NCI-H1092 (cell line): ENCODE measurements at places on chromosomes 2 and 18.

DNA sequence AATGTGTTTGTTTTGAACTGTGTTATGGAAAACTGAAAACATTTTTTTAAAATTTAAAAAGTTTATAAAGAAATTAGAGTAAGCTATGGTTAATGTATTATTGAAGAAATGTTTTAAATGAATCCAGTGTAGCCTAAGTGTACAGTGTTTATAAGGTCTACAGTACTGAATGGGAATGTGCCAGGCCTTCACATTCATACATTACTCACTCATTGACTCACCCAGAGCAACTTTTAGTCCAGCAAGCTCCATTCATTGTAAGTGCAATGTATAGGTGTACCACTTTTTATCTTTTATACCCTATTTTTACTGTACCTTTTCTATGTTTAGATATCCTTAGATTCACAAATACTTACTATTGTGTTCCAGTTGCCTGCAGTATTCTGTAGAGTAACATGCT, 215.1 kb upstream of the THUMPD2 start:
- DNase-seq, result no peak

DNA sequence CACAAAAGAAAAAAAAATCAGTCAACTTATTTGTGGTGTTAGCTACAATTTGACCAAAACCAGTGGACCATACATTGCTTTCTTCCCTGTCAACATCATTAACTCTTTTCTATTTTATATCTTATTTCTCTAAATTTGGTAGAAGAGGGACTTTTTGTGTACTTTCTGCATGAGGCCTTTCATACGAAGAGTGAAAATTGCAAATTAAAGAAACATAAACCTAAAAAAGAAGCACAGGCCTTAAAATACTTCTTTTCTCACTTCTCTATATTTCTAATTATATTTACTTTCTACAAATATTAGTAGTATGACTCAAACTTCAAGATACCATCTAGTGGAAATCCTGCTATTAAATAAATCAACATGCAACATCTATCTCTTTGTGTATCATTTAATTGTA, 1073.4 kb upstream of the ZEB2 start:
- no peak for DNase-seq

GRCh38 chr2:165795011-165795410, 964 bp upstream of the GALNT3 start:
- DNase-seq, result no peak

- no peak for DNase-seq
Observed at GRCh38 chr18:22789600-22789999, 143.5 kb upstream of the RBBP8 start.

DNA sequence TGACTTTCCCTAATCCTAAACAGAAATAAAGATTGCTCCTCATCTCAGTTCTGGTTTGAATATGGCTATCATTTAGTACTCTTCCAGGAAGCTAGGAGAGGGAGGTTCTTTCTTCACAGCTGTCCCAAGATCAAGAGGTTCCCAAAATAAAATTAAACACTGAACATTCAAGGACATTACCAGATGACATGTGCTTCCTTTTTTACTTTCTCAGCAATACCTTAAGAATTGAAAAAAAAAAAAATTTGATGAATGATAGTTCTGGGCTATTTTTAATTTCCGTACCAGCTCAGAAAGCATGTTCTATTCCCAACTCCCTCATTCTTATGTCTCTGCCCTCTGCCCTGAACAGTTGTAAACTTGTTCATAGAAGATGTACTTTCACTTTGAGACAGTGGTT, 61.7 kb upstream of the MYL1 start:
- DNase-seq, result no peak

- DNase-seq, result no peak
Observed at GRCh38 chr2:46502291-46502885, 23.0 kb downstream of the TMEM247 start.

GRCh38 chr2:46888421-46888952, 27.1 kb downstream of the MCFD2 start:
- no peak for DNase-seq

GRCh38 chr18:79986726-79987125, 1.6 kb downstream of the TXNL4A start:
- no peak for DNase-seq

- no peak for DNase-seq
Observed at GRCh38 chr18:34048423-34048822, 176.3 kb downstream of the NOL4 start.

- no peak for DNase-seq
Observed at GRCh38 chr2:3600256-3600855, 5.4 kb downstream of the COLEC11 start.

DNA sequence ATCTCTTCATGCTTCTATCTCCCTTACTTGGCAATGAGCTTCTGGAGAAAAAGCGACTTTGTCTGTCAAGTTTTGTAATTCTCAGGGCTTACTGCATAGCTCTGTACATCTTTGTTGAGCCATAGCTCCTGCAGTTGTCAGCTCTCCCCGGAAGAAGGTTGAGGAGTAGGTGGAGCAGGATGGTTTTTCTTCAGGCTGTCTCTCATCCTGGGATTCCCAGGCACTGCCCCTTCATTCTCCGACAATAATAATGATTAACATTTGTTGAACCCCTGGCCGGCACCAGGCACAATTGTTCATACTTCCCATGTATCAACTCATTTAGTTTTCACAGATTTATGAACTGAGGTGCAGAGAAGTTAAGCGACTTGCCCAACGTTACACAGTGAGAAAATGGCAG, 23.5 kb upstream of the RHOB start:
- no peak for DNase-seq

DNA sequence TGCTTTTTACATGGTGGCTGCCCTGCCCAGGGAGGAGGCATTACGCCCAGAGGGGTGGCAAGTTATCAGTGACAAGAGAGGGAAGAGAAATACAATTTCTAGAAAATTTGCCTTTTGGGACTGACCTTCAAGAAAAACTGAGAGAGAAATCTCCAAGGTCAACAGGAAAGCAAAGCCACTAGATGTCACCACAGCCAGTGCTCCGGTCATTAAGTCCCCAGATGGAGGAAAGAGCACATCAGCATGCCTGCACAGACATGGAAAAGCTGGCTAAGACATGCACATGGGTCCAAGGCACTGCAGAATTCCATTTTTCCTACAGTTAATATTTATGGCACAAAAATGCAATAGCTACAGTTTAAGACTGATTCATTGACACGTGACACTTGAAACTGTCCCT, 21.0 kb downstream of the FHL2 start:
- DNase-seq, result no peak

- DNase-seq, result no peak
Observed at GRCh38 chr2:85648619-85649018, 19.4 kb downstream of the SFTPB start.

DNA sequence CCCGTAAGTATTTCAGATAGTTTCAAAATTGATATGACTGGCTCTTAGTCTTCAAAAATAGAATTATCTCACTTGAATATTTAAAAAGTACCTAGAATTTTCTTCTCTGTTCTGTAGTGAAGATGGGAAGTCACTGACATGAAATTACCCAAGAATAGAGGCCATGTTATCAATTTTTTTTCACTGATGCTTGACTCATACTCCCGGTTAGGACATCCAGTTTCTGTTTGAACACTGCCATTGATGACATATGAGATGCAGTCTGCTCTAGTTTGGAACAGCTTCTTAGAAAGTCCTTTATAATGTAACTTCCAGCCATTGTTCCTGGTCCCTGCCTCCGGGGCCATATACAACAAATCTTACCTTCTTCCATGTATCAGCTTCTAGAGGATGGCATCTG, 26.0 kb downstream of the MAP3K20 start:
- no peak for DNase-seq

GRCh38 chr18:41569867-41570266, 385.2 kb upstream of the PIK3C3 start:
- no peak for DNase-seq

DNA sequence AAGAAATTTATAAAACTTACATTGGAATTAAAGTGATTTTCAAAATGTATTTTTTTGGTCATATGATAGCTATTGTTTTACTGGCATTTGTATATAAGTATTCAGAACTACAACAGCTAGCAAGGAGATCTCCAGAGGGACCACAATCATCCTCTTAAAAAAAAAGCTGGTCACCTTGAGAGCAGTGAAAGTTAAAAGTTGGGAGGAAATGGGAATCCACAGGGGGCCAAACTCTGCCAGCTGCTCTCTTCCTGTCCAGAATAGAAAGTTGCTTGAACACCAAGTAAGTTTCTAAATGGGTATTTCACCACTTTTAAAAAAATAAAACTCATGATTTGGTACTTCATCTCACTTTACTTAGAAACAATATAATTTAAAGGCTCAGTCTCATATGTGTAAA, 1025.1 kb downstream of the LRP1B start:
- DNase-seq, result no peak

GRCh38 chr2:193562031-193562430, 1367.3 kb upstream of the TMEFF2 start:
- no peak for DNase-seq

GRCh38 chr2:1186421-1186820, 226.8 kb upstream of the TPO start:
- no peak for DNase-seq

GRCh38 chr2:76946631-76947145, 575.5 kb downstream of the LRRTM4 start:
- no peak for DNase-seq

DNA sequence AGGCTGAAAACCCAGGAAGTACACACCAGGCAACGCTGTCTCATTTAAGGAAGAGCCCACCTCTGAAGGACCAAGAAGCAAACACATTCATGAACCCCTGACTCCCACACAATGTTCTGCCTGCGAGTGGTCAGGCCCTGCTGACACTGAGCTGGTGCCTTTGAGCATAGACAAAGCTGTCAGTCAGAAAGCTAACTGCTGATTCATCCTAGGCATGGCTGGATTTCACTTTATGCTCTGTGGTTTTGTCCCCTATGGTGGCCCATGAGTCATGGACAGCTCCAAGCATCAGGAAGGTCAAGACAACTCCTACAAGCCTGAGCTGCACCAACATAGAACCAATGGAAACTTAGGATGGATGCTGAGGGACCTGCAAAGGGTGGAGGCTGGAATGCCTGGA, 78.9 kb downstream of the UXS1 start:
- DNase-seq, result no peak

- no peak for DNase-seq
Observed at GRCh38 chr2:9638532-9638931, 7.7 kb upstream of the YWHAQ start.

DNA sequence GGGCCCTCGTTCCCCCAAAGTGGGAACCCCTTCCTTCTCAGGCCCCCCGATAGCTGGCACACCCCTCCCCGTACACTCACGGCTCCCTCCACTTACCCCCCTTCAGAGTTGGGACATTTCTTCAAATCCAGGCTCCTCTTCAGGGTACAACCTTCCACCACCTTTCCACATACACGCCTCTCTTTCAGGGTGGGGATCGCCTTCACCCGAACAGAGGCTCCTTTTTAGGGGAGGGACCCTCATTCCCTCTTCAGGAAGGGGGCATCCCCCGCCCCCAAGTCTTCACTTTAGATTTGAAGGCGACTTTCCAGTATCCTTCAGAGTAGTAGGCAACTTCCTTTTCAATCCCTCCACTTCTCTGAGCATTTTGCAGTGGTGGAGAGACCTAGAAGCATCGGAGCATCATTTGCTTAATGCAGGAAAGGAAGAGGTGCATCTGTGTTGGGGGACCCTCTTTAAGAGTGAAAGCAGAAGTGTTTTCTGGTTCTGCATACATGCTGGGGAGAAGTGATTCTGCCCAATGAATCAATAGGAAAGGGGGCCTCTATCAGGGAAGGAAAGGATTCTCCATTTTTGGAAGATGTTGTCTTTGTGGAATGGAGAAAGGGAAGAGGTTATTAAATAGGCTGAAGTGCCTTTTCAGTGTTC, 845 bp downstream of the EML4 start:
- DNase-seq, result no peak

DNA sequence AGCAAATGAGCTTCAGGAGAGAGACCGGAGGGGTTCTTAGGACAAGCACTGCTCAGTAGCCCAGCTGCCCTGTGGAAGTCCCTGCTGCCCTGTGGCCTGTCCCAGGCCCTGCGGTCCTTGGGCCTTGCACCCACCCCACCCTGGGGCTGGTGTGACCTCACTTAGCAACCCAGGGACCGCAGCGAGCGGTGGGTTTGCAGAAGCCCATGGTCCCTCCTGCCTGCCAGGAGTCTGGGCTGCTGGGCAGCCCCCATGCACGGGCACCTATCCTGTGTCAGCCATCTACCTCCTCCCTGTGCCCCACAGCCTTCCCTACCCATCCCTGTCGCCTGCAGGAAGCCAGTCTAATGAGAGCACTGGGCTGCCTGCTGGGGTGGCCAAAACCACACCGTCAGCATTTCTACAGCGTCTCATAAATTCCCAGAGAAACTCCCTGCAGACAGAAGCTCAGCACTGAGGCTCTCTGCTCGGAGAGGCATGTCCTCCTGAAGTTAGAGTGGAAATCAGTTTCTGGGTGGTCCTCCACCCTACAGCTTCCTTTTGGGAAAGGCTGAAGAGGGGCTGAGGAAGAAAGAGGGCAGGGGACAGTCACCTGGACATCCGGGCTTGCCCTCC, 231.1 kb upstream of the HS6ST1 start:
- DNase-seq, result no peak

GRCh38 chr2:217848351-217848957, 154.3 kb downstream of the TNS1 start:
- no peak for DNase-seq

DNA sequence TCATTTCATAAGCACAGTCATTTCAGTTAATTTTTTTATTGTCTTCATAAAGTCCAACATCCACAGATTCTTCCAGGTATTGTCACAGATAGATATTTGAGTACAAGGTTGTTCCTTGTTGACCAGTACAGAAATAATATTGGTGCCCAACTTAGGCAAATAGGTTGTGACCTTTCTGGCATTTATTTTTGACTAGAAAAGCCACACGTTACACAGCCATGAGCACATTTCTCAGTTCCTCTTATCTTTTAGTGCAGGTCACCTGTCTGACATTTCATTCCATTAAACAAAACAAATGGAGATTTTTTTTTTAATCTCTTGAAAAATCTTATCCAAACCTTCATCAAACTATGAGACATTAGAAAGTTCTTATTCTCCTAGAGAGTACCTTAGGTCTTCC, 428.8 kb downstream of the ZNF521 start:
- no peak for DNase-seq

DNA sequence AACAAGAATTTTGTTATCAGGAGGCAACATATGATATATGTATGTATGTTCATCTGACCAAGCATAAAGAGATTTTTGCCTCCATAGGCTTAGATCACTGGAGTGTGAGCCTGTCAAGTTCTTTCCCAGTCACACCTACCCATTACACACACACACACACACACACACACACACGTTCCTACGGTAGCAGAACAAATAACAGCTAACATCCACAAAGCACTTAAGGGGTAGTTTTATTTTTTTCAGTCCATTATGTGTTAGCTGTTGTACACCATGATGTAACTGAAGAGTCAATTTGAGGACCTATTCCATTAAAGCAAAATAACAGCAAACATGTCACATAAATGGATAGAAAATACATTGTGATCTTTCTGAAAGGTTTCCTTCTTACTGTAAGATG, 39.5 kb downstream of the UGP2 start:
- no peak for DNase-seq

DNA sequence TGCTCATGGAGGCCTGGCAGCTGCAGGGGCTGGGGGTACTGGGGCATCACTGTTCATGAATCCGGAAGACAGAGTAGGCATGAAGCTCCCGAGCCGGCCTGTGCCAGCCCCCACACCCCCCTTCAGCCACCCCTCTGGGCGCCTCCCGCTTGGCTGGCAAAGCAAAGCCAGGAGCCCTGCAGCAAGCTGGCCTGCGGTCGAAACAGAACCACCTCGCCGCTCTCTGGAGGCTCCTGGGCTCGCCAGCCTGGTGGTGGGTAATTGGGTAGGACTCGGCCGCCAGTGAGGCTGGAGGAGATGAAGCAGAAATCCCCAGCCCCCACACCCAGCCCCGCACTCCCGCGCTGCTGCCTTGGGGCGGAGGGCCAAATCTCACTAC, 70.9 kb upstream of the GPC1 start:
- DNase-seq, result no peak
